Cardiac fibroblast (primary cell): ENCODE measurements at places on chromosomes 6 and 20.
A peak's percentile ranks its signal among the peaks of the same experiment; 100 is the strongest.

- no peak for DNase-seq
Measured at GRCh38 chr20:61355585-61355984, 103.5 kb downstream of the CDH4 start.

GRCh38 chr6:5094327-5094726 lies 9.2 kb downstream of the PPP1R3G start:
- DNase-seq: peak; percentile 83

- no peak for DNase-seq
Measured at GRCh38 chr20:50130995-50131394, 18.0 kb upstream of the UBE2V1 start.

- no peak for DNase-seq
Measured at GRCh38 chr6:130644175-130644574, 183.0 kb upstream of the SMLR1 start.

DNA sequence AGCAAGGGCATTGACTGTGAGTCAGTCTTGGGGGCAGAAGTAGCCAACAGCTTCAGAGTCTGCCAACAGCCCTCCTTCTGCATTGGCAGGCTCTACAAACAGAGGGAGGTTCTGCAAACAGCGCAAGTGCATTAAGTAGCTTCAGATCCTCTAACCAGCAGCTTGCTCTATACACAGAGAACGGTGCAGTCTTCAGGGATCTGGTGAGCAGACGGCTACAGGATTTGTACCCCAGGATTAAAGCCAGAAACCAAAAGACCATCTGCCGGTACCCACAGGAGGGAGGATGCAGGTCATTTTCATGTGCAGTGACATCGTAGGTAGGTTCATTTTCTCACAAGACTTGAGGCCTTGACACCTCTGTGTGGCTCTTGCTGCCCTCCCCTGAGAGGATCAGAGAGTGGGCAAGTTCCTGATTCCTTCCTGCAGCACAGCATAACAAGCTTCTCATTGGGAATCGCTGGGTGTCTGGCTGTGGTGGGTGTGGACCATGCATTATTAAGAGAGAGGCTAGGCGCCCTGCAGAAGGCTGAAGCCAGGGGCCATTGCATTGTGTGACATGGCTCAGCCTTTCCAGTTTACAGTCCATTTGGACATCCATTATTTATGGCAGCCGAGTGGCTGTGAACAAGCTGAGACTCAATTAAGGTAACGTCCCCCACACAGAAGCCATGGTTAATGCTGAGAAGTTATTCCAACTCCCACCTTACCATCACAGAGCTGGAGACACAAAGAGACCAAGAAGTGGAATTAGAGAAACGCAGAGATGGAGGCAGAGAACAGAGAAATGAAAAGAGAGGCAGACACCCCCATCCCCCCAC lies 250.0 kb downstream of the LRFN2 start:
- no peak for DNase-seq
